Naive thymus-derived CD8-positive, alpha-beta T cell (primary cell): ENCODE measurements at places on chromosomes 11 and 22.

DNA sequence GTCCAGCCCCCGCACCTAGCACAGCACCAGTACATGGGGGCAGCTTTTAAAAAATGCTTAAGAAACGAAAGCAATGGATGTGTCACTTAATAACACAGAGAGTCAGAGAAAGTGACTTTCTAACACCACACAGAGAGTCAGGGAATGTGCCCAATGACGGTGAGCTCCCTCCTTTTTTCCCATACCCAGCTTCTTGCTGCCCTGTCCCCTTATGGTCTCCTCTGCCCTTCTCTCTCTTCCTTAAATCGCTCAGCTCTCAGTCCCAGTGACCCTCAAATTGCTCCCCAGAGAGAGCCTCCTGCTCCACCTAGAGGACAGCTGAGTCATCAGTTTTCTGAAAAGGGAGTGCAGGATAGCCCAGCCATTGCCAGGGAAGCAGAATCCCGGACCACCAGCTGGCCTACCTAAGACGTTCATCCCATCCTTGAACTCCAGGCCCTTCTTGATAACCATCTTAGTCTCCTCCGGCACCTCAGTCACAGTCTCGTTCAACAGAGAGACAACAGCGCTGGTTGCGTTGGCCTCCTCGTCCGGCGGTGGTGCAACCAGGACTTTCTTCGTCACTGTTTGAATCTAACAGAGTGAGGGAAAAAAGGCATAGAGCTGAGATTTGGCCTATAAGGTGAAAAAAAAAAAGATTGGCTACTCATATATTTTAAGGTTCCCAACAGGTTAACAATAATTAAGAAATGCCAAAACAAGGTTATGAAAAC is 113.5 kb downstream of the SLC1A2 start:
- peak; percentile 54 for DNase-seq

DNA sequence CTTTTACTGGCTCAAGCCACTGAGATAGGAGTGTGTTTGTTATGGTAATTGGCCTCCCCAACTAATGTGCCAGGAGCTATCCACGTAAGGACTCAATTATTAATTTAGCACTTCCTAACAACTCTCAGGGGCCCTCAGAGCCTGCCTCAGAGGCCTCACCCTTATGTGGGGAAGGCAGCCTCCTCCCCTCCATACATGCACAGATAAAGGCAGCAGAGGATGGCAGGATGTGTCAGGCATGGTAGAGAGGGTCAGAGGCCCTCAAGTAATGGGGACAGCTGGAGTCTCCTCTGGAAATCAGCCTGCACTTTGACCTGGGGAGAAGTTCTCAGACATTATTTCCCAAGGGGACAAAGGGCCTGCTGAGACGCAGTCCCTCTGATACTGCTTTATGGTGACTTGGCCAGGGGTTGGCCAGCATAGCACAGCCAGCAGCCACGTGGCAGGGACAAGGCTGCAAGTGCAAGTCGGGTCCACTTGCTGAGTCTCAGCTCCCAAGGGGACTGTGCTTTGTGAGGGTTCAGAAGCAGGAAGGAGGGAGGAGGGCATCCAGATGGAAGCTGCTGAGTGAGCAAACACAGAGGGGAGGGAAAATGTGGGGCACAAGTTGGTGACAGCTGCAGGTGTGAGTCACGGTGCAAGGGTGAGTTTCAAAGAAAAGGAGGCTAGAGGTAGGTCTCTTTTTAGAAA is 17.0 kb downstream of the MOGAT2 start:
- no peak for DNase-seq

GRCh38 chr11:31956310-31956709 is 134.6 kb upstream of the RCN1 start:
- no peak for DNase-seq

- no peak for DNase-seq
Observed at GRCh38 chr22:44364751-44365130, 52.0 kb upstream of the SHISAL1 start.
